Pancreas (tissue), 10 donors: ENCODE measurements at places on chromosomes 16 and 17. TPM values are rescaled to one million over a fixed set of nuclear protein-coding genes. Genes with fewer than 3 reads are reported as not detected.

Gene PRSS8
- total RNA-seq: 59.3 TPM

Gene HOXB13
- total RNA-seq: 0.06 TPM

Gene KRT33A
- total RNA-seq: not detected

Gene HOXB5
- total RNA-seq: 0.20 TPM

Gene KIFC3
- total RNA-seq: 61.1 TPM

Gene TNFSF13
- 10.5 TPM for total RNA-seq

Gene CETP
- 0.21 TPM for total RNA-seq

Gene CEP112
- total RNA-seq: 8.9 TPM

Gene ASPHD1
- 8.1 TPM for total RNA-seq

DNA sequence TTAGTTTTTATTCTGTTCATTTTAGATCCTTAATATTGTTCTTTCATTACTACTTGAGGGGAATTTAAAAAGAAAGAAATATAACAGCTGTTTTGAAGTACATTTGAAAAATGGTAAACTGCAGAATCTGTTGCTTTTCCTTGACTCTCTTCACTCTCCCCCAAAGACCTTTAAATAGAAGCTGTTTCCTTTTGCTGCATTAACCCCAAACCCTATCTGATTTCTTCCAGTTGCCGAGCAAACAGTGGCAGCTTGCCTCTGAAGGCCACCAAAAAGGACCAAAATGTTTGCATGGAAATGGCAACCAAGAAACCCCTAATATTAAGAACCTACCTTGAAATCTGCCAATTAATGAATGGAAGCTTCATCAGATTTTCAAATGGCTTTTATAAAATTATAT, 37.1 kb downstream of the PRKCA start:
- DNase-seq: no peak

DNA sequence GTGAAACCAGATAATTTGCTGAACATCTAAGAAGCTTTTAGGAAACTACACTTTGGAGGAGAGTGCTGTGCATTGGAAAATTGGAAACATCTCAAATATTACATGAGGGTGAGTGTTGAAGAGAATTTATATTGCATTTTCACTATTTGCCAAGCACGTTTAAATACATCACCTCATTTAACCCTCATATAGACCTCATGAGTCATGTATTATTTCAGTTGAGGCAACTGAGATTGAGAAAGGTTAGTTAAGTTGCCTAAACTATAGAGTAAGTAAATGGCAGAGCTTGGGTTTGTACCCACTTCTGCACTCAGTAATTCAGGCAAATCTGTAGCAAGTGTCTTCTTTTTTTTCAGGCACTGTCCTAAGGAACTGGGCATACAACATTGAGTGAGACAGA, 3.7 kb upstream of the NLK start:
- no peak for DNase-seq

DNA sequence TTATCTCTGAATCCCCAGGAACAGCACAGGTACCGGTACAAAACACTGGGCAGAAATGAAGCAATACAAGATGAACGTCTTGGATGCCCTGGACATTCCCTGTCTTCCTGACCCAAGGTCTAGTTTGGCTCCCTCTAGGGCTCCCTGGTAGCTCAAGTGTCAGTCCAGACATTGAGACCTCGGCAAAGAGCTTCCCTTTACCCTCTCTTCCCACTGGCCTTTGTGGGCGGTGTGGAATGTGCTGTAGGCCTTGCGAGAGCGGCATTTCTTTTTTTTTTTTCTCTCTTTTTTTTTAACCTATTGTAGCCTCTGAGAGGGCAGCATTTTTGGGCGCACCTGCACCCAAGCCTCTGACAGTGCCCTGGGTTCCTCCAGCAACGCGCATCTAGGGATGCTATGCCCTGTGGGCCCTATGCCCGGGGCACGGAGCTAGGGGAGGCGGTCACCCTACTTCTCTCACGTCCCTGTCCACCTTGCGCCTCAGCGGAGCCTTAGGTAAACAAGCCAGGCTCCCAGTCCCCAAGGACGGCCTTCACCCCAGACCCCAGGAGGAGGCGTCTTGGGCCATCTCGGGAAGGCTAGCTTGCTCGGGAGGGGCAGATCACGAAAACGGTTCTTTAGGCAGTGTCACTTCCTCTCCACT, 1.2 kb upstream of the NFATC3 start:
- no peak for DNase-seq

- DNase-seq: peak; percentile 80
These were observed 11.5 kb downstream of the FLII start for GRCh38 chr17:18246880-18247612.

DNA sequence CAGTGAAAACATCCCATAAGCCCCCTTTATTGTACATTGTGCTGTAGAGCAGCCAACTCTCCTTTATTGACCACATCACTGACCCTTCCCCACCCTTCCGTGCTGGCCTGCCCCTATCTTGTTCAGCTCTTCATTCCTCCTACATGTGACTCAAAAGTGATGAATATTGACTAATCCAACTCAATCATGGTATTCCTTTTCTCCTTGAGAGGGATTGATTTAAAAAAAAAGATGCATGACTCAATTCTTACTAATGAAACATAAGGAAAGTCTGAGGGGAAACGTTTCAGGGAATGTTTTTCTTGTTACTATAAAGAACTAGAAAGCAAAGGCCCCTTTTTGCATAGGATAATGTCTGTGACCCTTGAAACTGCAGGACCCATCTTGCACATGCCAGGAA, 125.2 kb upstream of the SOX9 start:
- DNase-seq: no peak

- no peak for DNase-seq
These were observed 1.7 kb downstream of the MYH1 start for GRCh38 chr17:10516638-10517037.

- DNase-seq: no peak
These were observed 8.4 kb downstream of the DEXI start for GRCh38 chr16:10933865-10934264.

DNA sequence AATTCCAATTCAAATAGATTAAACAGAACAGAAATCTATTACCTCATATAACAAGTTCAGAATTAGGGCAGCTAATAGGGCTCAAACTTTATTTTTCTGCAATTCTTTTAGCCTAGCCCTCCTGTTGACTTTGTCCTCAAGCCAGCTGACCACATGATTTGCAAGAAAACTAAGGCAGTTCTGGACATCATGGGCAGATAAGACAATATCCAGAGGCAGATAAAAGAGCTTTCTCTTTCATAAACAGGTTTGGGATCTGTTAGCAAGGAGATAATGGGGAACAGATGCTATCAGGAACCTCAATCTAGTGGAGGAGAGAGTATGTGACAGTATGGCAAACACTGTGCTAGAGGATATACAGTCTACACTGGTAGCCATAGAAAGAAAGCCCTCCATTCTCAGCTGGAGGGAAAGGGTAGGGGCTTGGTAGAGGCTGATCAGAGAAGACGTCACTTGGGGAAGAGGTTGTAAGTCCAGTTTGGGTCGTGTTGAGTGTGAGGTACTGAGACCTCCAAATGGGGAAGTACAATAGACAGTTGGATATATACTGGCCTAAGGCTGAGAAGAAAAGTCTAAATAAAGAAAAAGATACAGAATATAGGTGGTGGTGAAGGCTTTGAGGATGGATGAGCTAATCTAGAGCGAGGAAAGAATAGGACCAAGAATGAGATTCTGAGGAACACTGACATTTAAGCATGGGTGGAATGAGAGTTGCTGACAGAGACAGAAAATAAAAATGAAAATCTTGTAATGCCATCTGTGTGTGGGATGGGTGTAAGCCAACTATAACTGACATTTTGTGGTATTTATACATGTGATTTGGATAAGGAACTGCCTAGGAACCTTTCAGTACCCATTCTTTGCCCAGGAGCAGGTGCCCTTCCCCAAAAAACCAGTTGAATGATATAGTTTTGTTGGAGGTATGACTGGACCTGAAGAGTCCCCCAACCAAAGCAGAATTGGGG, 67.4 kb downstream of the CYB561 start:
- DNase-seq: no peak

- DNase-seq: no peak
These were observed 18.1 kb downstream of the CLTC start for GRCh38 chr17:59637611-59638310.

DNA sequence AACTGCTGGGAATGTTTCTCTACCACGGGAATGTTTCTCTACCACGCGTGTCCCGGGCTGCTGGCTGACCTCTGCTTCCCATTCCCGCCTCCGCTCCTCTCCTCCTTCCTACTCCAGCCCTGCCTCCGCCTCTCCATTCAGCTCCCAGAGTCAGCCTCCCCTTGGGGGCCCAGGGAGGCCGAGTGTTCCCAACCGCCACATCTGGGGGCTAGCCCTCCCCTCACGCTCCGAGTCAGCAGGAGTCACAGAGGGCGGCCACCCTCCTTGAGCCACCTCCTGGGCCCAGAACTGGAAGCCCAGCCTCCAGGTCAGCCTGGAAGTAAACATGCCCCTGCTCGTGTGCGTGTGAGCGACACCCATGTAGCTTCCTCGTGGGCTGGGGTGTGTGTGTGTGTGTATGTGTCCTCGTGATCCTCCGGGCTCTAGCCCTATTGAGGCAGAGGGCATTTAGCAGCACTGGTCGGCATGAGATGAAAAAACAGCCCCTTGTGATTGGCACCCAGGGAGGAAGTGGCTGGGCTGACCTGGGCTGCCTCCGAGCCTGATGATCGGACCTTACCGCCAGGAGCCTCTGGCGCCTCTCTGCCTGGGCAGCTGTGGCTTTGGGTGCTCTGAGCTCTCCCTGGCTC, 7.3 kb downstream of the CYGB start:
- no peak for DNase-seq

- DNase-seq: no peak
These were observed 44.5 kb downstream of the AATF start for GRCh38 chr17:36993227-36993626.

- no peak for DNase-seq
These were observed 12.5 kb upstream of the TMIGD1 start for GRCh38 chr17:30346221-30346795.

DNA sequence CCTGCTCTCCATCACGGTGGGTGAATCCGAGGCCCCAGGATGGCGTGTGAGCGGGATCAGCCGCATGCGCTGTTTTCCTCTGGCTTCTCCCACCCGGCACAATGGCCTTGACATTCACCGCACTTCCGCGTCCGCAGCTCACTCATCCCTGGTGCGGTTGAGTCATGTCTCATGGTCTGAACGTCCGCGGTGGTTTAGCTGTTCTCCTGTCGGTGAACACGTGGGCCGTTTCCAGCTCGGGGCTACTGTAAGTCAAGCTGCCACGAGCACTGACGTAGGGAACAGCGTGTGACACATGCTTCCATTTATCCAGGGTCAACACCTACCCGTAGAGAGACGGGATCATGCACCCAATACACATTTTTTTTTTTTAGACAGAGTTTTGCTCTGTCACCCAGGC, 15.3 kb upstream of the CACNA1H start:
- DNase-seq: no peak

- DNase-seq: peak; percentile 62
These were observed 986 bp upstream of the ELOB start for GRCh38 chr16:2777903-2778629.

DNA sequence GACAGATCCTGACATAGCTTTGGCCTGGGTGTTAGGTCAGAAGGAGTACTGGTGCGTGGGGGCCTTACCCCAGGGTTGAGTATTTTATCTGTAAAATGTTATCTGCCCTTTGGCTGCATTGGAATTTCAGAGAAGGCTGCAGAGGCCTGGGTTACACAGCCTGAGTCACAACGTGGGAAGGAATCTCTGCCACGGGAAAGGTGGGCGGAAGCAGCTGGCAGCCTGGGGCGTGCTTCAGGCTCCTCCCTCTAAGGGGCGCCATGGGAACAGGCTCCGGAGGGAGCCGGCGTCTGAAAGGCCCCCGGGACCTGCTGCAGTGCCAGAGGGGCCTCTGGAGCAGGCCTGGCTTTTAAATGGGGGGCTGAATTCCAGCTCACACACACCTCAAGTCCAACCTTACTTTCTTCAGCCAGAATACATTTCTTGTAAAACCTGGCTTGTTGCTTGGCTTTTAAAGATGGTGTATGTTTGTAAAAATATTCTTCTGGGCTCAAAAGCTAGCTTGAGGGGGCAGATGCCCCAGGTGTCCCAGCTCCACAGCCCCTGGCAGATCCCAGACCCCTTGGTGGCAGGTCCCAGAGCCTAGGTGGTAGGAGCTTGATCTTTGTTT, 142.2 kb downstream of the RAB11FIP4 start:
- DNase-seq: no peak
